Islet precursor cell (in vitro differentiated cells): ENCODE measurements at places on chromosomes 4 and X.

DNA sequence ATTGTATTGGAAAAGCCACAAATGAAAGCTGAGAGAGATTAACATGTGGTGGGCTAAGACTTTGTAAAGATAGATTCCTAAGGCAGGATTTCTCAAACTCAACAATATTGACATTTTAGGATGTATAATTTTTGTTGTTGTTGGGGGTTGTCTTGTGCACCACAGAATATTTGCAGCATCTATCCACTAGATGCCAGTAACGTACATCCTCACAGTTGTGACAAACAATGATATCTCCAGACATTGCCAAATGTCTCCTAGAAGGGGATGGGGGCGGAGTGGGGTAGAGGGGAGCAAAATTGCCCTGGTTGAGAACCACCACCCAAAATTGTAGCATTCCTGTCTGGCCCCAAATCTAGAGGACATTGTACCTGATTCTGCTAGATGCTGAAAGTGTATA, 14.7 kb upstream of the CBR4 start:
- DNase-seq = no peak

GRCh38 chr4:101171747-101172146, 175.6 kb downstream of the PPP3CA start:
- DNase-seq = no peak

GRCh38 chrX:39527025-39527424, 570.7 kb downstream of the BCOR start:
- DNase-seq = no peak

DNA sequence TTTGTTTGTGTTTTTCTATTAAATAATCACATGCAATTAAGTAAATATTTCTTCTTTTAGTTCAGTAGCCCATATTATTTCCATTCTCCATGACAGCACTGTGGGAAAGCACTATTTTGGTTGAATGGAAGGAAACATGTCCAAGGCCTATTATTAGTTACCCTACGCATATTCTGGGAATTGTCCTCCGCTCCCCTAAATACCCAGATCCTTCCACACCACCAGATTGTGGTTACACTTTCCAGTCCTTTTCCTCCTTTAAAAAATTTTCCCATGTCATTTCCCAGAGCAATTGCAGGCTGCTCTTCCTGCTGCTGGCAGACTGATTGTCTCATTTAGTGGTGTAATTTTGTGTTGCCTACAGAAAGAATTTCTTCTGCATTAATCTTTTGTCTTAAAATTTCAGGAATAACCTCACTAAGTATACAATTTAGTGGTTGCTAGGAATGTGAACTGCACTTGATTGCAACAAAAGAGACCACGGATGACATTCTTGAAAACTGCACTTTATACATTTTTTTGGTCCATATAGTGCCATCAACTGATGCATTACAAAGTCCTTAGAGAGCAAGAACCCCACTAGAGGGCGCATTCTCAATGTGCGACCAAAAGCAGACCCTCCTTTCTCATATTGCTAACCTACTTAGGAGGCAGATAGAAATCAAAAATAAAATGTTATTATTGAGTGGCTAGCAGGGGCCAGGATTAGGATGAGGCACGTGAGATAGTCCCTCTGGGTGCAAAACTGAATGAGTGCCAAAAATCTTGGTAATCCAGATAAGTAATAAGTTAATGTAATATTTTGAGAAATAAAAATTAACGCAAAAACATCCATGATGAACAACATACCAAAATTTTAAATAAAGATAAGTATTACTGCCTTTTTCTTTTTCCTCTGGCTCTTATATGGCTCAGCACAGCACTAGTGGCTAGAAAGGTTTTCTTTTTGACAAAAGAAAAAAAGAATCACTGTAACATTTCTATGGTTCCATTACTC, 98.8 kb upstream of the IQCM start:
- DNase-seq = peak; percentile 61

DNA sequence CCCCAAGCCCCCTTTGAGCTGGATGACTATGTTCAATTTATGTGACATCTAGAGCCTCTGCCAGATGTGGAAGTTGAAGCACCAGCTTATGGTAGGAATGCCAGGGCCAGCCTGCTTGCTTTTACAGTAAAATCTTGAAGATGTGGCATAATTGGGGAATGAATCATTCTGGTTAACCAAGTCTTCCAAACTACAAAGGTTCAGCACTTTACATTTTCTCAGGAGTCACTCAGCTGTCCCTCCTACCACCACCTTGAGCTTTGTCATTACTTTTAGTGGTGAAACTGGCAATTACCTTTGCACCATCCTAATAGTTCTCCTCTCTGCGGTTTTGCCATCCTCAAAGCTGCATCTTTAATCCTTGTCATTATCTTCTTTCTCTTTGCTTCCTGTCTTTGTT, 172.2 kb downstream of the HS6ST2 start:
- DNase-seq = no peak
